Stimulated activated CD8-positive, alpha-beta memory T cell treated with anti-CD3 and anti-CD28 coated beads, Interleukin-12 subunit alpha, Interleukin-12 subunit beta, amount 100 ng/mL, for 1 hour (primary cell): ENCODE measurements at places on chromosomes 3 and 15.

DNA sequence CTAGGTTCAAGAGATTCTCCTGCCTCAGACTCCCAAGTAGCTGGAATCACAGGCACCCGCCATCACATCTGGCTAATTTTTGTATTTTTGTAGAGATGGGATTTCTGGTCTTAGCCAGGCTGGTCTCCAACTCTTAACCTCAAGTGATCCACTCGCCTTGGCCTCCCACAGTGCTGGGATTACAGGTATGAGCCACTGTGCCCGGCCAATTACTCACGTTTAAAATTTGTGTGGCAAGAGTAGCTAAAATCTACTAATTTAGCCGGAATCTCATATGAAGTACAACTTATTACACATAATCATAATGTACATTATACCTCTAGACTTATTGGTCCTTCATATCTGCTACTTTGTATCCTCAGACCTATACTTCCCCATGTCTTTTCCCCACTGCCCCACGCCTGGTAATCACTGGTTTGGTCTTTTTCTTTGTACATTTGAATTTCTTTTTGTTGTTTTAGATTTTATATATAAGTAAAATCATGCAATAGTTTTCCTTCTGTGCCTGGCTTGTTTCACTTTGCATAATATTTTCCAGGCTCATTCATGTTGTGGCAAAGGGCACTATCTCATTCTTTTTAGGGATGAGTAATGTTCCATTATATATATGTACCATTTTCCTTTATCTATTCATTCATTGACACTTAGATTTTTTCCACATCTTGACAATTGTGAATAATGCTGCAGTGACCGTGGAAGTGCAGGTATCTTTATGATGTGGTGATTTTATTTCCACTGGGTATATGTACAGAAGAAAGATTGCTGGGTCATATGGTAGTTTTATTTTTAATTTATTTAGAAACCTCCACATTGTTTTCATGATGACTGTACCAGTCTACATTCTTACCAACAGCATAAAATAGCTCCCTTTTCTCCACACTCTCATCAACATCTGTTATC, 605.0 kb upstream of the CBLB start:
- no peak for DNase-seq

DNA sequence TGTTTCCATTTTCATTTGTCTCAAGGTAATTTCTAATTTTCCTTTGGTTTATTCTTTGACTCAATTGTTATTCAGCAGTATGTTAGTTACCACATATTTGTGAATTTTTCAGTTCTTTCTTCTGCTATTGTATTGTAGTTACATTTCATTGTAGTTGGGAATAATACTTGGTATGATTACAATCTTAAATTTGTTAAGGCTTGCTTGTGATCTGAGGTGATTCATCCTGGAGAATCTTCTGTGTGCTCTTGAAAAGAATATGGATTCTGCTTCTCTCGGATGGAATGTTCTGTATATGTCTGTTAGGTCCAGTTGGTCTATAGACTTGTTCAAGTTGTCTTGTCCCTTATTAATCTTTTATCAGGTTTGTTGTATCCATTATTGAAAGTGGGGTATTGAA, 63.4 kb upstream of the VEPH1 start:
- no peak for DNase-seq

DNA sequence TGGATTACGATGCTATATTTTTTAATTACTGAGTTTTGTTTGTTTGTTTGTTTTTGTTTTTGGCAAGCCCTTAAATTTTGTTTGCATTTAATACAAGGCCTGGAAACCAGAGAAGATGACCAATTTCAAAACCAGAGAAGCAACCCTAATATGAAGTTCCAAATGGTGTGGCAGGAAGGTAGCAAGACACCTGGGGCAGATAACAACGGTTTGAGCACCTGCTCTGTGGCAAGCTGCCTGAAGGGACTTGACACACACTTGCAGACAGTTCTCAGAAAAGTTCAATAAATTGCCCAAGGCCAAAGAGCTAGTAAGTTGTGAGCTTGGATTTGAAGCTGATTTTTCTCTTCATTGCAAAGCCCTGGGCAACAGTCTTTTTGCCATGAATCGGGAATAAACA, 151.2 kb upstream of the UBE2E1 start:
- no peak for DNase-seq

DNA sequence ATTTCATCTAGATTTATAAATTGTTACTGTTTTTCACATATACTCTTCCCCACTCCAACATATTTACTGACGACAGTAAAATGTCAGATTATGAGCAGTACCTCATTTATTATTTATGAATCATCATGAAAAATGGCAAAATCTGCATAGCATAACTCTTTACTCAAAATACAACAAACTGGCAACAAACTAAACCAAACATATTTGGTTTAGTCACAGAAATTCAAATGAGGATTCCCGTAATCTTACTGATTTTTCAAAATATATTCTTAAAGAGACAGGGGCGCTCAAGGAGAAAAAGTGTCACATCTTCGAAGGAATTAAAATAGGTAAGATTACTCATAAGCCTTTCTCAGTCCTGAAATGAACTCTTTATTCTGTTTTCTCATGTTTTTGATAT, 3.0 kb upstream of the GPR87 start:
- DNase-seq = no peak

- DNase-seq = no peak
Observed at GRCh38 chr3:42852441-42852840, 23.2 kb downstream of the CYP8B1 start.

GRCh38 chr3:12974819-12975218, 98.4 kb downstream of the IQSEC1 start:
- no peak for DNase-seq

- DNase-seq = no peak
Observed at GRCh38 chr3:113079218-113079961, 88.6 kb downstream of the GTPBP8 start.

DNA sequence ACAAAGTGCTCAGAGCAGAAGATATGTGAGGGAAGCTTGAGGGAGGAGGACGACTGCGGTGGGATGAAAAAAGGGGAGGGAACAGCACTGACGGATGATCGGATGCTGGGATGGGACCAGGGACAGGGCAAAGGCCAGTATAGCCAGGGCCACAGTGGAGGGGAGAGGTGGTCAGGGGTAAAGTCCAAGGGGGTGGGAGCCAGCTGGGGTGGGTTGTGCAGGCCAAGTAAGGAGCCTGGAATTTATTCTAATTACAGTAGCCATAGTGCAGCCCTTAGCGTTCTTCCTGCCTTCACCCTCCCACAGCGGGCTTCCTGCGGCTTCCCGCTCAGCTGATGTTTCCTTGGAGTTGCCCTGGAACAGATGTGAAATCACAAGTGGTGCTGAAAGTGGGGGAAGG, 7.6 kb upstream of the APEH start:
- no peak for DNase-seq

DNA sequence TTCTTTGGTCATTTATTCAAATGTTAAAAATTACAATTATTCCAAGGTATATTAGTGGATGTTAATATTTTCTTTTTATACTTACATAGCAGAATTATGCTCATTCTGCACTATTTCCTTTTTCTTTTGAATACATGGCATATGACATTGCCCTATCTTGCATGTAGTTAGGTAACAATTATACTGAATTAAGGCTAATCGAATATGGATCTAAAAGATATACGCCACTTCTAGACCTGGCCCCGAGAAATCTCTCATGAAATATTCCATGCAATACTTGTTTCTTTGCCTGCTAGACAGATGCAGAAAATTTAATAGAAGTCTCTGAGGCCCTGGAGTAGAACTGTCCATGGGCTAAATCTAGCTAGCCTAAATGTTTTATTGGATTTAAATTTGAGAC, 493.4 kb downstream of the OTOL1 start:
- no peak for DNase-seq

DNA sequence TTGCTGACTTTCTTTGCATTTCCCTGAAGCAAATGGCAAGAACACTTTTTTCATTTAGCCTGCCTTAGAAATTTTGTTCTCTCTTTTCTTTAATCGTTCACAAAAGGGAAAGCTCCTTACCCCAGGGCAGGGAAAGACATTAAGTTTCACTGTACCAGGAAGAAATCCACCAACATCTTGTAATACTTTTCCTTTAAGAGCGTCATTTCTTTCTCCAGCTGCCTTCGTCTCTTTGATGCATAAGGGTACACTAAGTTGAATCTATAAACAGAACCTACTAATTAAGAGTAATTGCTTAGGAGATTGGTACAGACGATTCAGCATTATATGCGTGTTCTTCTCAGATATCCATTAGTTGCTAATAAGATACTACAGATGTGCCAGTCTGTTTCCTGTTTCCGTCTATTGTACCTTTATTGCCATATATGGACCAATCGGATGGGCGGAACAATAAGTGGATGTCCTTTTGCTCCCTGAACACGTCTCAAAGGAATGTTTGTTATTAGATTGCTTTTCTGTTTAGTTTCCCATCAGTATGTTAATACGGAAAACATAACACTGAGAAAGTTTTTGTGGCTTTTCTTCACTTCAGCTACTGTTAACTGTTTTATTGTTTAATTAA, 276.7 kb upstream of the RARB start:
- no peak for DNase-seq

GRCh38 chr3:48240000-48240963, 622 bp upstream of the ZNF589 start:
- DNase-seq = no peak

- no peak for DNase-seq
Observed at GRCh38 chr15:48869966-48870365, 8.0 kb upstream of the EID1 start.

DNA sequence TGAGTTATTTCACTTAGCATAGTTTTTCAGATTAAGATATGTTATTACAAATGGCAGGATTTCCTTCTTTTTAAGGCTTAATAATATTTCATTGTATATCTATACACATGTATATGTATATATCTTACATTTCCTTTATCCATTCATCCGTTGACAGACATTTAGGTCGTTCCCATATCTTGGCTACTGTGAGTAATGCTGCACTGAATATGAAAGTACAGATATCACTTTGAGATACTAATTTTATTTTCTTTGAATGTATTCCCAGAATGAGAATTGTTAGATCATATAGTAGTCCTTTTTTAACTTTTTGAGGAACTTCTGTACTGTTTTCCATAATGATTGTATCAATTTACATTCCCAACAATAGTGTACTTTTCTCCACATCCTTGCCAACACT, 270.4 kb downstream of the NAALADL2 start:
- no peak for DNase-seq

GRCh38 chr3:17942856-17943255, 200.4 kb upstream of the TBC1D5 start:
- DNase-seq = no peak

- no peak for DNase-seq
Observed at GRCh38 chr15:95644100-95644875, 686.2 kb upstream of the NR2F2 start.

DNA sequence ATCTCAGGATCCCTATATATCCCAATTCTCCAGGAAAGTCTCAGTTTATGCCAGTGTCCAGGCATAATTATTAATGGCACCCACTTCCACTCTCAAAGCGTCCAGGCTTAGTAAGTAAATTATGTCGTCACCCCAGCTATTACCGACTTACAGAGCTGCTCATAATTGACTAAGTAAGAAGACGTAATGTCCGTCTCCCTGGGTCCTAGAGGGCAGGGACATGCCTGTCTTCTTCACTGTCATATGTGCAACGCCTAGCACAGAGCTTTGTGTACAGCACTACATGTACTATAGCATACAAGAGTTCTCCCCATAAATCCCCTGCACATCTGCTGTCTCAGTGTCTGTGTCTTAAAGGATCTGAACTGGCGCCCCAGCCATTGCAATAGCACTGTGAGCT, 23.9 kb upstream of the HRH1 start:
- no peak for DNase-seq

- DNase-seq = no peak
Observed at GRCh38 chr15:65092911-65093792, 16.6 kb downstream of the KBTBD13 start.

DNA sequence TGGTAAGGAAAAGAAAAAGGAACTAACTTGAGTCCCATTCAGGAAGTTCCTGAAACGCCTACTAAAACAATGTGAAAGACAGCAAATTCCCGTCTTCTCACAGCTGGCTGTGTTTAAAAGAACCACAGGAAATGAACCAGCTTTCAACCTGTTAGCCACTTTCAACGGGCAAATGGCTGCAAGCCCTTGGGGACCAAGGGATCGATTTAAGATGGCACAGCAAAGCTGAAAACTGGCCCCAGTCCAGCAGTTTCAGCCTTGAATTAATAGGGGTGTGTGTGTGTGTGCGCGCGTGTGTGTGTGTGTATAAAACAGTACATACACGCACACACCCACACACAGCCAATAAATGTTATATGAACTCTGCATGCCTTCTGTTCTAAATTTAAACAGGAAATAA, 168.7 kb upstream of the TMCO5A start:
- no peak for DNase-seq

DNA sequence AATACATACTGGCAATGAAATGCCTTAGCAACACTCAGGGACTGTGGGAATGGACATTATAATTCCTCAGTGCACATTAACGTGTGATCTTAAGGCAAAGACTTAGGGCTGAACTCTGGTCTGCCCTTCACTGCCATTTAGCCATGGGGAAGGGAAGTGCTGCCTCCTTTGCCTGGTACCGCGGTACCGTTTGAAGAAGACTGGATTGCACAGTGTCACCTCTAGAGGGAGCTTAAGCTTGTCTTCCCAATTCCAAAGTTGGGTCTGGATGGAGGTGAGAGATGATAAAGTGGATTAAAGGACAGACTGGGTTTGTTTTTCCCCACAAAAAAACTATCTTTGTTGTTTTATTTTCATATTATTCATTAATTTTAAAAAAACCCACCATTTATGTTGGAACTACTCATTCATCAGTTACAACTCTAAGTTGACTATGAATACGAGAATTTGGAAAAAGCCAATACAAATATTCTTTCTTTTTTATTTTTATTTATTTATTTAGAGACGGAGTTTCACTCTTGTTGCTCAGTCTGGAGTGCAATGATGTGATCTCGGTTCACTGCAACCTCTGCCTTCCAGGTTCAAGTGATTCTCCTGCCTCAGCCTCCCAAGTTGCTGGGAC, 60.0 kb upstream of the SYN2 start:
- DNase-seq = no peak

- no peak for DNase-seq
Observed at GRCh38 chr15:27028858-27029477, 58.0 kb downstream of the GABRG3 start.

GRCh38 chr3:131973731-131974130, 61.1 kb downstream of the CPNE4 start:
- DNase-seq = no peak
